ENCODE measurements at places on chromosomes 1 and 21.

GRCh38 chr1:86913399-86913895 is 479 bp downstream of the SELENOF start:
- DNase-seq: no peak

- DNase-seq: no peak
These were observed 510.1 kb upstream of the CXADR start for GRCh38 chr21:17002594-17003257.

DNA sequence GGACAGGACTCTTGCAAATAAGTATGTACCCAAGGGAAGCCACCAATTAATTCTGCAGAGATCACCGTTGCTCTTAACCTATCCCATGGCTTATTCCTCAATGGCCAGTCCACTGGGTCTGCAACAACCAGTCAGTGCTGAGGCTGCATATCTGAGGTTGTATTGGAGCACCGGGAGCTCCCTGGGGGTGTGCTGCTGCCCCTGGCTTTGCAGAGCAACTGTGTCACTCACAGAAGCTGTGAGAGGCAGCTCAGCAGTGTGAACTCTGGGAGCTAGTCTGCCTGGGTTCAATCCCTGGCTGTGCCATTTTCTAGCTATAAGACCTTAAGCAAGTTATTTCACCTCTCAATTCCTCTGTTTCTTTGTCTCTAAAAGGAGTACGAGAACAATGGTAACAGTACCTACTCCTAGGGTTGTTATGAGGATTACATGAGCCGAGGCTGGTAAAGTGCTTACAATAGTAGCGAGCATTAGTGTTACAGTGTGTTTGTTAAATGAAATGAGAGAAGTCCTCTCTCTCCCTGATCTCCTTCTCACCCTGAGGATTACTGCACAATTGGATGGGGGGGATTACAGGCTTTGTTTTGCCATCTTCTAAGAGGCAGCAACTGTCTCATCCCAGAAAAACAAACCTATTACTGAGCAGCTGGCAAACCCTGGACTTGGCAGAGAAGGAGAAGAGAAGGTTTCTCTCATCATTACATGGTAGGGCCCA is 3.6 kb downstream of the RXRG start:
- DNase-seq: no peak

GRCh38 chr1:116844775-116845174 is 64.9 kb upstream of the PTGFRN start:
- DNase-seq: no peak

DNA sequence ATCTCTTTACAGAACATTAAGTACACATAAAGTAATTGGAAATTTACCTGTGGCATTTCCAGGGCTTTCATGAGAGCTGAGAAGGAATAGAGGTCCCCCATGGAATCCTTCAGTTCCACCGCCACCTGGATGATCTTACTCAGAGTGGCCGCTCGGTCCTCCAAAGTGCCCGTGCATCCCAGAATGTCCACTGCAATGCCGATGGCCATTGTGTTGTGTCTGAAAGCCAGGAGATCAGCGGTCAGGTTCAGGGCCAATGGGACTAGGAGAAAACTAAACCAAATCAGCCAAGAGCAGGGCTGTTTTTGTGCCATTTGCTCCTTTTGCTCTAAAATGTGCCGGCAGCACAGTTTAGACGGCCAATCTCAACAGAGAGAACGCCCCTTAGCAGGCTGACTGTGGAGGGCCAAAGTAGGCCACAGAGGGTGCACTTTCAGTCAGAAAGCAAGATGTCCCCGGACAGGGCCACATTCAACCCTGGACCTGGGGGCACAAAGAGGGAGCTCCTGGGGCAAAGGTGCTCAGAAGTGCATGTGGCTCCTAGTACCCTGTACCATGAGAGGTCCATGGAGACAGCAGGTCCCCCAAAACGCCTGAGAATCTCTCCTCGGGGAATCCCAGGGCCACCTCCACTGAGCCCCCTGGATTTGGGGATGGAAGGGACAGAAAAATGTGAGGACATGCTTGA is 109.9 kb downstream of the BCAR3 start:
- DNase-seq: no peak

GRCh38 chr1:237556911-237557310 is 333.8 kb downstream of the ZP4 start:
- no peak for DNase-seq

DNA sequence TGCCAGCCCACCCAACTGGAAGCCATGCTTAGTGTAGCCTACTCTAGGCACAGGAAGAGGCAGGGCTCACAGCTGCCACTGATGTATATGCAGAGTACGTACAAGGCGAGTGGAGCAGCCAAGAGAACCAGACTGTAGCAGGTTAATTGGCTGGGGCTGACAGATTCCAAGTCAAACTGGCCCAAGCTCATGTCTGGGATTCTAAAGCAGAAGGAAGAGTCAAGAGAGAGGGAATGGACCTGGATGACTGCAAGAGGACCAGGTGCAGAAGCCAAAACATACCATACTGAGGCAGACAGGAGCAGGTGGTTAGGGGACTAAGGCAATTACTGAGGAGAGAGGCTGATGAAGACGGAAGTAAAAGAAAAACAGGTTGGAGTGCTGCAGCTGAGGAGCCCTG is 51.3 kb upstream of the LRRN2 start:
- DNase-seq: no peak

DNA sequence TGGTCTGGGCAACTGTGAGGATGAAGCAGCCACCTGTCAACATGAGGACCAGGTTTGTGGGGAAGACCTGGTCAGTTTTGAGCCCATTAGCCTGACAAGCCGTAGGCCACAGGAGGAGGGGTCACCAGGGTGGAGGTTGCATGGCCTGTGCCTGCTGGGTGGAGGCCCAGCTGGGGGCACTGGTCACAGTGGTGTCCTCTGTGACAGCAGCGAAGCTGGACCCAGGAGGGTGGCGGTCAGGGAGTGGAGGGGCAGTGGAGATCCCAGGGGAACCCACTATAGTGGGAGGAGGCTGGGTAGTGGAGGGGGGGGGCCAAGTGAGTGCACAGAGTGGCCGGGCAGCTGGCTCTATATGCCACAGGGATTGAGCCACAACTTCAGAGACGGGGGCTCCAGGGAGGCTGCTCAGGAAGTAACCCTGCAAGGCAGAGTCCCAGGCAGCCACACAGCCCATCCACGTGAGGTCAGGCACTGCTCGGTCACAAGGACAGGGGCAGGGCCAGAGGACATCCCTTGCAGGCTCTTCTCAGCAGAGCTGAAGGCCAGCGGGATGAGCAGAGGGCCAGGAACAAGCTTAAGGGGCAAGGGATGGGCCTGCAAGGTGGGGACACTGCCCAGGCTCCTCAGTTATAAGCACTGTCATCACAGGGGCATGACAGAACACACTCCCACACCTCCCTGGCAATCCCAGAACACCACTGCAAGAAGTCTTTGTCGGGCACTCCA is 2.3 kb upstream of the C1orf35 start:
- DNase-seq: no peak

DNA sequence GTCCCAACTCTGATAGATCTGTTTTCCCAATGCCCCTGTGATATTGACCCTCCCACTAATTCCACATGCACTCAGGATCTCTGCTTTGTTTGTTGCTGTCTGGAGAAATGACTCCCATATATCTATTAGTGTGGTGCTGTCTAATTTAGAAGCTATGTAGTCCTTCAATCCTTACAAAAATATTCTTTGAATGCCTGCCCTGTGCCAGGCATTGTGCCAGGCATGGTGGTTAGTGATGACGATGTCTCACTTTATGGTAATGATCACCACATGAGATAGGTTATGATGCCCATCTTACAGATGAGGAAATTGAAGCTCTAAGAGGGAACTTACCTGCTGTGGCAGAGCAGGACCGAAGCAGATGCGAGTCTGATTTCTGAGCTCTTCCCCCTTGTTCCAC is 12.9 kb downstream of the MYOG start:
- no peak for DNase-seq

DNA sequence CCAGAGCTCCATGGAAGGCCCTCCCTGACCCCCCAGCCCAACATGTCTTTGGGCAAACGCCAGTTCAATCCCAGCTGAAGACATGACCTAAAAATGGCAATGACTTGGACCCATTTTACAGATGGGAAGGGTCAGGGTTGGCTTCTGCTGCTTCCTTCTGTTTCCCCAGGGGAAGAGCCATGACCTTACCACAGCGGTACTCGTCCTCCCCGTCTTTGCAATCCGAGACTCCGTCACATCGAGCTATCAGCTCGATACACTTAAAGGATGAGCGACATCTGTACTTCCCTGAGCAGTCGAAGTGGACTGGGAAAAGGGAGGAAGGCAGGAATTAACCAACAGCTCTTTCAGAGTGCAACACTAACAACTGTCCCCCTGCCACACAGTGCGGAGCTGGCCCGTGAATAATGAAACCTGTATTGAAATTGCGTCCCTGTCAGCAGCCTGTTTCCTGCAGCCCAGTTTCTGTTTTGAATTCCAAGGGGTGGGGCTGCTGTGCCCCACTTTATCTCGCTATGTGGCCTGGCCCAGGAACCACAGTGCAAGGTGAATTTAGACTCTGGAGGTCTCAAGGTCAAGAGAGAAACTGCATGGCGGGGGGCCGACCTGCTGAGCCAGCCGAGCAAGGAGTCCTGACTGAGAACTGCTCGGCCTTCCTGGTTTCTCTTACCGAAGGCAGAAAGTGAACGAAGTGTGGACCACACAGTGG is 7.0 kb downstream of the TMPRSS3 start:
- no peak for DNase-seq

- DNase-seq: no peak
These were observed 4.2 kb downstream of the RNPC3 start for GRCh38 chr1:103529746-103530145.

DNA sequence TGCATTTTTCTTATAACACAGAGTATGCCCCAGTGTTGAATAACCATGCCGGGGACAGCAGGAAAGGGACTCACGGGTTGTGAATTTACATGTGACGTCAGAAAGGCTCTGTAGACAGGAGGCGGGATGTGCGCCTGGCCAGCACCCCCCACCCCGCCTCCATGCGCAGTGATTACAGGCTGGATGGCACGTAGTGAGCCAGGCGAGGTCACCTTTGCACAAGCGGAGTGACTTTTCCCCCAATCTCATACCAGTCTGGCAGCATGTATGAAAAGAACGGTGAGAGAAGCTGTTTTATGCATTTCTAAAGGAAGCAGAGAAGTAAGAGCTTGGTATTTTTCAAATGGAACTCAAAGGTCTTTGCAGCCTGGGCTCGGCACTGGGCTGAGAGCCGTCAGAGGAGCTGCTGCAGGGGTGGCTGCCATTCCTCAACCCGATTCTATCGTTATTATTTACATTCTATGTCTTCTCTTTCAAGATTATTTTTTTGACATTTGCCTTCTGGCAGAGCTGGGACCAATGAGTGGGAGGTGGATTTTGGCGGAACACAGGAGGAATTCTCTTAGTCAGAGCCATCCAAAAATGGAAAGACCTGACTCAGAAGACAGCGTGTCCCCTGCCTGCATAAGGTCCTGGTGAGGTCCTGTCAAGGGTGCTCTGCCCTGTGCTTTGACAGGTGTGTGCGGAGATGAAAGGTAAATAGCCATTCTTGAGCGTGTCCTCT is 115.6 kb upstream of the SLC45A1 start:
- DNase-seq: no peak

DNA sequence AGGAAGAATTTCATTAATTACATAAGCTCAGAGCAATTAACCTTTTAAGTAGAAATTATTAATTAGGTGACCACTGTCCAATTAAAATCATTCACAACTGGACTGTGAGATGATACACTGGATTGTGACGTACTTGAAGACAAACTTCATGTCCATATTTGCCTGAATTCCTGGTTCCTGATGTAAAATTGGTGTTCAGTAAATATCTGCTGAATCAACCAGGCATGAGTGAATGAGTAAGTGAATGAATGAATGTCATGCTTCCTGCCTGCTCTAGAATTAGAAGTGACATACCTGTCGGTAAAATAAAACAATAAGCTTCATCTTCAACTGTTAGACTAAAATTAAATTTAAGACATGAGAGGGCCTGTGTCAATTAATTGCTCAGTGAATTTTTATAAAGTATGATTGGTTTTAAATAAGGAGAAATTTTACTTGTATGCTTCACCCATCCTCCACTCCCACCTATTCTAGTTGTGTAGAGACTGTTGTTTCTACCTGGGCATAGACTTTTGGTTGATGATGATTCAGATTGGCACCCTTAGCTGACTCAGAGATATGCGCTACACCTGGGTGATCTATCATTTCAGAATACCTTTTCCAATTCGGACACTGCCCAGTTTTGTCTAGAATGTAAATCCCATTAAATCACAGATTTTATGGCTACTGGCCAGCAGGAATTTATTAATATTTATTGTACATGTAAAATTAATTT is 56.9 kb upstream of the PTGS2 start:
- DNase-seq: no peak

- DNase-seq: no peak
These were observed 29.4 kb downstream of the PSMG1 start for GRCh38 chr21:39153842-39154241.

Data from NCI-H1417 treated with DMSO at 0.1 percent for 48 hours (cell line).